Stimulated activated CD8-positive, alpha-beta memory T cell treated with anti-CD3 and anti-CD28 coated beads, Interleukin-4, amount 100 ng/mL, for 48 hours (primary cell): ENCODE measurements at places on chromosomes 5 and 9.

- no peak for DNase-seq
Observed at GRCh38 chr5:149682532-149683075, 47.5 kb upstream of the PPARGC1B start.

DNA sequence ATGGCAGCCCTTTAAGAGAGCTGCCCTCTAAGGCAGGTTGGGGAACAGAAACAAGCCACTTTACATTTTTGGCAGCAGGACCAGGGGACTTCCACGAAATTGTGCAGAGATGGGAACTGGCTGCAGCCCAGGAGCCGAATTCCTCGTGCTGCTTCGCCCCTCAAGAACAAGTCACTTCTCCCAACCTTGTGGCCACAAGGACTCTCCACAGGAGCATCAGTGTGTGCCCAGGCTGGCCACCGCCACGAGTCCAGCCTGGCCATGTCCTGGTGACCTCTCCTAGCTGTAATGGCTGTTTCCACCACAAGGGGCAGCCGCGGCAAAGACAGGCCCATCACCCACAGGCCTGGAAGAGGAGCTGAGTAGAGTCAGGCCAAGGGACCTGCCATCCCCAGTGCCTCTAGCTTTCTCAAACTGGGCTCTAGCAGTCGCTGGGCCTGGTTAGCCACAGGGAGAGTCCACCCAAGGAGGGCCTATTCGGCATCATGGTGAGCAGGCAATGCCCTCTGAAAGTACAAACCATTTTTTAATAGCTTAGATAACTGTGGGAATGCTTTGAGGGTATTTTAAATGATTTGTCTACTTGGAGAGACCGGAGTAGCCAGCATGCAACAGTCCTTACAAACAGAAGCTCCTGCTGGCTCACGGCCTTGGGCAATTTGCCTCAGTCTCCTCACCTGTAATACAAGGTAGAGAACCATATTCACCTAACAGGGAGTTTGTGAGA, 129.0 kb downstream of the COL23A1 start:
- DNase-seq, result peak; percentile 78

GRCh38 chr9:89612566-89613278, 7.9 kb downstream of the GADD45G start:
- no peak for DNase-seq

GRCh38 chr9:106321394-106322180, 541.4 kb upstream of the ZNF462 start:
- DNase-seq, result no peak

- DNase-seq, result no peak
Observed at GRCh38 chr9:27260789-27261516, 36.0 kb downstream of the EQTN start.

DNA sequence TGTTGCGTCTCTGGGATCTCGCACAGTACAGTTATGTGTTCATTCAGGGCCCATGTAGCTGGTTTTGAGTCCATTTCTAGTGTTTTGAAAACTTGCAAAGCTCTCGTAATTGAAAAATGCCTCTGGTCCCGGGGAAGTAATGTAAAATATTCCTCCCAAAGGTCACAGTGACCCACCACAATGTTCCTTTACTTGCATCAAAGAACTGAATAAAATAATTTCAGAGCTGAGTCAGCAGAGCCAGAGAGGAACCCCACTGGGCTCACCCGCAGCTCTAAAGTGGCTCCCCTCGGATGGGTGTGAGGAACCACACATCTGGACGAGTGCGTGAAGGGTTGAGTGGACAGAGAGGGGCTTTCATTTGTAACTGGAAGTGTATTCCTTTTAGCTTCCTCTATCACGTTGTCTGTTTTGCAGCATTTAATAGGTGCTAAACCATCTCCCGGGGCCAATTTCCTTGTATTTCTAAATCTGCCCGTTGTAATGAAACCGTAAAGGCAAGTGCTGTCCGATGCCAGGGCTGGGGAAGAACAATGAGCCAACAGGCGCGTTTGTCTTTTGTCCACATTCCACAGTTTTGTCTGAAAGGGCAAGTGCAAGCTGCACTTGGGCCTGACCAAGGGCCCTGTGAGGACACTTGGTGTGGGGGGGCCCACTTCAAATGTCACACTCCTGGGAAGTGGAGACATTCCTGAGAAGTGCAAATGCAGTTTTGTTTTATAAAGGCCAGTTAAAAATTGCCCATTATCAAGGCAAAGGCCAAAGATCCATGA, 29.9 kb downstream of the COL5A1 start:
- DNase-seq, result no peak

GRCh38 chr9:35599763-35600604, 5.1 kb upstream of the TESK1 start:
- no peak for DNase-seq

GRCh38 chr5:20536341-20536740, 548.3 kb upstream of the CDH18 start:
- no peak for DNase-seq

DNA sequence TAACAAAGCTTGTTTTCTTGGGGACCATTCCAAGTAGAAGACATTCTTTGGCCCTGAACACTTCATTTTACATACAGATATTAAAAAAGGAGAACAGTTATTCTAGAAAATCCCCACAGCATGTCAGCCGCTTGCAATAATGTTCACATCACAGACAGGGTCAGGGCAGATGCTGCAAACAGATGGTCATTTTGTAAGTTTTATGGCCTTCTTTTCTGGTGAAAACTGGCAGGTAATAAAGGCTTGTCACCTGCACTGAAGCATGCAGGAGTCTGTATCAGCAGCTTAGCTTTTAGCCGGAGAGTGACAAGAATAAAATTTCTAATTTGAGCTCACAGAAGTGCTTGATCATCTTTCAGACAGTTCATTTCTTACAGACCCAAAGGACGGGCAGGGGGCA, 220.9 kb upstream of the DAP start:
- DNase-seq, result no peak

- no peak for DNase-seq
Observed at GRCh38 chr9:114856942-114857315, 51.1 kb upstream of the TNFSF15 start.

GRCh38 chr9:89576404-89576839, 28.4 kb upstream of the GADD45G start:
- DNase-seq, result no peak

DNA sequence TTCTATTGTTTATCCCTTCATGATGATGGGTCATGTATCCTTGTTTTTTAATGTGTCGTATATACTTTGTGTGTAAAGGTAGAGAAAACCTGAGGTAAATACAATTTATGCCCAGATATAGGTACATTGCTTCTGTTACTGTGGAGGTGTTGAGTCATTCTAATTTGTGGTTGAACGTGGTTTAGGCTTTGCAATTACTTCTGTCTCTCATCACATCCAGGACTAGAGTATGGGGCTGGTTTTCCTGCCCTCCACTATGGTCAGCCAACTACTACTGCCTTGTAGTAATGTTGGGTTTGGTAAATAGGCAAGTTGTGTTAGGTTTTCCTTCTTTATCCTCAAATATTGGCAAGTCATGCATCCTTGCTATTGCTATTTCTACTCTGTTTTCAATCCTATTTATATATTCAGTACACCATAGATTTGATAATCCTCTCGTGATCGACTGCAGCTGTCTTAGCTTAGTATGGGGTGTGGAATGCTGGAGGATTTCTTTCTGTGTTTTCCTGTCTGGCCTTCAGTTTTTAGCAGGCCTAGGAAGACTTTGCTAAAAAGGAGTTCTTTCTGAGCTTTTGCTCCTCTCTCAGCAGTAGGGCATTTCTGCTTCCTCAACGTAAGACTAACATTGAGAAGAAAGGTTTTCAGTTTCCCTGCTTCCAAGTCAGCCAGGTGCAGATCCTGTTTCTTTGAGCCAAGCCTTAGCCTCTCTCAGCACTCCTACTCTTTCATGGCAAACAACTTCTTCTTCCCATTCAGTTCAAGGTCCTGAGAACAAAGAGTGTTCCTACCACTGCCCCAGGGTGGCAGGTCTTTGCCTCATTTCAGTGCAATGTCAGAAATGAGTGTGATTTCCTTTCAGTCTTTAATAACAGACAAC, 844.4 kb upstream of the CDH18 start:
- DNase-seq, result no peak

- no peak for DNase-seq
Observed at GRCh38 chr5:63596254-63596653, 366.0 kb downstream of the HTR1A start.

DNA sequence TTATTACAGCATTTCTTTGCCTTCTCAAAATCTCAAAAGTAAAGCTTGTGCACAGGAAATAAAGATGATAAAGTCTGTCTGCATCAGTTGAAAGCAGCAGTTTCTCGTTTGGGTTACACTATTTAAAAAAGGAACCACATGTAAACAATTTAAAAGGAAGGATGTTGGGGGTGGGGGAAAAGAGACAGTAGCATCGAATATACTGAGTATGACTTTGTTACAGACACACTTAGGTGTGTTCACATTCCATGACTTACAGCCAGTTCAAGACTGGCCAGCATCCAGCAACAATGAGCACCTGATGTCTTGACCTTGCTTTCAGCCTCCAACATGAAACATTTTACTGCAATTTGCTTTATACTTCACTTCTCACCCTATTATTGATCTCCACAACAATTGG, 8.7 kb downstream of the GAPT start:
- no peak for DNase-seq

GRCh38 chr9:118575341-118576070, 793.7 kb downstream of the BRINP1 start:
- DNase-seq, result no peak

DNA sequence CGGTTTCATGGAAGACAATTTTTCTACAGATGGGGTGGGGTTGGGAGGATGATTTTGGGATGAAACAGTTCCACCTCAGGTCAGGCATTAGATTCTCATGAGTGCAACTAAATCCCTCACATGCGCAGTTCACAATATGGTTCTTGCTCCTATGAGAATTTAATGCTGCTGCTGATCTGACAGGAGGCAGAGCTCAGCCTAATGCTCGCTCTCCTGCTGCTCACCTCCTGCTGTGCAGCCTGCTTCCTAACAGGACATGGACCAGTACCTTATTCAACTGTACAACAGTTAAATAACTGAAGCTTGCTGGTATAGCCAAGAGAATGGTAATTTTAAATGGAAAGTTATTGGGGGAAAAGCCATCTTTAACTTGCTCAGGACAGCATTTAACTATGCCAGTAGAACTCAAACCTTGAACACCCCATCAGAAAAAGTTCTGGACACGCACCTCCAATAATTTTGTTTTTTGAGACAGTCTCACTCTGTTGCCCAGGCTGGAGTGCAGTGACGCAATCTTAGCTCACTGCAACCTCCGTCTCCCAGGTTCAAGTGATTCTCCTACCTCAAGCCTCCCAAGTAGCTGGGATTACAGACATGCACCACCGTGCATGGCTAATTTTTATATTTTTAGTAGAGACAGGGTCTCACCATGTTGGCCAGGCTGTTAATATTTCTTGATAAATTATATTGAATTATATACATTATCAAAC, 27.7 kb downstream of the HMGCR start:
- no peak for DNase-seq

DNA sequence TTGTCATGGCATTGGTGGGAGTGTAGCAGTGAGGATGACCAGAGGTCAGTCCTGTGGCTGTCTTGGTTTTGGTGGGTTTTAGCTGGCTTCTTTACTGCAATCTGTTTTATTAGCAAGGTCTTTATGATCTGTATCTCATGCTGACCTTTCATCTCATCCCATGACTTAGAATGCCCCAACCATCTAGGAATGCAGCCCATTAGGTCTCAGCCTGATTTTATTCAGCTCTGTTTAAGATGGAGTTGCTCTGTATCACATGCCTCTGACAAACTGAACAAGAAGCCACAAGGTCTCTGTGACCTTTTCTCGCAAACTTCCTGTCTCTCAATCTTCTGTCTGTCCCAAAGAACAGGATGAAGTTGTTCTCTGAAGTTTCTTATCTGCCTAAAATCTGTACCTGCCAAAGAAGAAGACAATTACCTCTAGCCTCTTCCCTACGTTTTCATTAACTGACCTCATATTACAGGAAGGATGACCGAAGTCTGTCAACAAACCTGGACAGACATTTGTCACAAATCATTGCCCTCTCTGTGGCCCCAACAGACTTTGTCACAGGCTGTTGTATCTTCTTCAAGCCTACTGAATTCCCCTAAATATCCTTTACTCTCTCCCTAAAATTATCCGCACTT, 284.2 kb upstream of the SEMA6A start:
- no peak for DNase-seq

DNA sequence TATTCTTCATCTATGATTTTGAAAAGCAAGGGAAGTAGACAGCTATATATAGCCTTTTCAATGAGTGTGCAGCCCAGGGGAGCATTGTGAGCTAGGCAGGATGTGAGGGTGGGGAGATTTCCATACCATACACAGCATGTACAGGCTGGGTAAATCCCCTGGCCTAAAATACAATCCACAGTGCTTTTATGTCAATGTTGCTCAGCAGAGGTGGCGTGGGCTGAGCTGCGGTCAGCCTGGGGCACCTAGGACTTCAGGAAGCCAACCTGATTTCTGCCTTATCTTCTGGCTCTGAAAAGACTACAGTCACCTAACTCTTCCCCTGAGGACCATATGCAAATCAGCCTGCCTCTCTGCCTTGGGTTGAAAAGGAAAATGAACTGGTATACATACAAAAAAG, 6.3 kb upstream of the GARIN3 start:
- peak; percentile 89 for DNase-seq

GRCh38 chr5:91595424-91595823, 212.3 kb upstream of the ARRDC3 start:
- no peak for DNase-seq

- DNase-seq, result no peak
Observed at GRCh38 chr9:133106511-133107244, 14.4 kb downstream of the RALGDS start.

DNA sequence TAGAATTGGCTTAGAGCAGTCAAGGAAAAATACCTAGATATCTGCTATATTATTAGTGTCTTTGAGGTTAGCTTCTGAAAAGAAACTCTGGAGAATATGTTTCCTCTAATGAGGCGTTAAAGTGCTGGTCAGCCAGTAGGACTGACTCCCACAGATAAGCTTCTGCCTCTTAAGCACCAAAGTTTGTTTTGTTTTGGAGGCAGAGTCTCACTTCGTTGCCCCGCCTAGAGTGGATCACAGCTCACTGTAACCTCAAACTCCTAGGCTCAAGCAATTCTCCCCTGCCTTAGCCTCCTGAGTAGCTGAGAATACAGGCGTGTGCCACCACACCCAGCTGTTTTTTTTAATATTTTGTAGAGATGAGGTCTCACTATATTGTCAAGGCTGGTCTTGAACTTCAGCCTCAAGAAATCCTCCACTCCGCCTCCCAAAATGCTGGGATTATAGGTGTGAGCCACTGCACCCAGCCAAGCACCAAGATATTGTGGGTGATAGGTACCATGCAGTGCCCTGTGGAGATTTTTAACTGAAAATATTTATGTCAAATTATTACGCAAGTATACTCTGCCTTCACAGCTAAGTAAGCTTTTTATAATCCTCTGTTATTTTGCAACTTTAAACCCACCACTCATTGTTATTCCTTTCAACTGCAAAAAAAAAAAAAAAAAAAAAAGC, 24.7 kb upstream of the TMEM171 start:
- DNase-seq, result no peak

- no peak for DNase-seq
Observed at GRCh38 chr5:39452846-39453245, 28.1 kb upstream of the DAB2 start.

- DNase-seq, result no peak
Observed at GRCh38 chr5:80860924-80861613, 99.1 kb upstream of the RASGRF2 start.

- no peak for DNase-seq
Observed at GRCh38 chr9:120398286-120398685, 181.7 kb downstream of the CDK5RAP2 start.
